GF-D8 (cell line): ENCODE measurements at places on chromosomes 13 and 19.

GRCh38 chr13:111383591-111384440, 63.4 kb downstream of the TEX29 start:
- no peak for DNase-seq

DNA sequence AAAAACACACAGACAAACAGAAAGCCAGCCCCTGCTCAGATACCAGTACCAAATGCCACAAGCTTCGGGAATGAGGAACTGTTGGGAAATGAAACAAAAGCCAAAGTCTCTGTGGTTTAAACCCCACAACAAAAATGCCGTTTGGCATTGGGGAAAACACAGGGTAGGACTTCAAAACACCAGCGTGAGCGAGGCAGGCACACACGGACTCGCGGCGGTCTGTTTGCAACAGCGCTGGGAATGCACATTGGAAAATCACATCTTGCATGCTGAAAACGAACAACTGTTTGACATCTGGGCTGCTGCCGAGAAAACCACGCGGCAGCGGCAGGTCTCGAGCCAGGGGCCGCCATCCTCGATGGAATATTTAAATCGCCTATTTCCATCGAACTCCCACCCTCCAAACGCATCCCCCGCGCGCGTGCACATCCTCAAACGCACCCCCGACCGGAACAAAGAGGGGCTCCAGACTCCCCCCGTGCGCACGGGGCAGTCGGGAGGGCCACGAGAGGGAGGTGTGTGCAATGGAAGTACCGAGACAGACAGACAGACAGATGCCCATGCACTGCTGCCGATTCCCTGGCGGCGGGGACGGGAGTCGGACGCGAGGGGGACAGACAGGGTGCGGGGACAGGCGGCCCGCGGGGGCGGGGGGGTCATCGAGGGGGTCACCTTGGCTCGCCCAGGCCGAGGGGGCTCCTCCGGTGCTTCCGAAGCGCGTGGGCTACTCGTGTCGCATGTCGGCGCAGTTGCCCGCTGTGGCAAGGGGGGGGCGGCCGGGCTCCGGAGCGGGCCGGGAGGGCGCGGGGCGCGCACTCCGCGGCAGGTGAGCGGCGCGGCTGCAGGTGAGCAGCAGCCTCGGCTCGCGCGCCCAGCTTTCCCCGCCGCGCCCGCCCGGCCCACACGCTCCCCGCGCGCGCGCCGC, at the start of gene GPR12:
Gene GPR12, minus strand, starts transcription at position 880 of the 925 bp plus-strand sequence. CDS start 959 bp downstream, outside the sequence.
- DNase-seq, result no peak

- no peak for DNase-seq
Observed at GRCh38 chr19:4559569-4559968, at the start of gene SEMA6B. SEMA6B (minus strand) TSS chr19:4559684; CDS start chr19:4558457, 1,227 bp downstream.

GRCh38 chr13:24716011-24716410, 35.8 kb downstream of the ATP12A start:
- no peak for DNase-seq

GRCh38 chr13:97798171-97798821, 155.2 kb upstream of the IPO5 start:
- DNase-seq, result no peak

GRCh38 chr13:46379611-46380010, 7.4 kb downstream of the RUBCNL start:
- no peak for DNase-seq

DNA sequence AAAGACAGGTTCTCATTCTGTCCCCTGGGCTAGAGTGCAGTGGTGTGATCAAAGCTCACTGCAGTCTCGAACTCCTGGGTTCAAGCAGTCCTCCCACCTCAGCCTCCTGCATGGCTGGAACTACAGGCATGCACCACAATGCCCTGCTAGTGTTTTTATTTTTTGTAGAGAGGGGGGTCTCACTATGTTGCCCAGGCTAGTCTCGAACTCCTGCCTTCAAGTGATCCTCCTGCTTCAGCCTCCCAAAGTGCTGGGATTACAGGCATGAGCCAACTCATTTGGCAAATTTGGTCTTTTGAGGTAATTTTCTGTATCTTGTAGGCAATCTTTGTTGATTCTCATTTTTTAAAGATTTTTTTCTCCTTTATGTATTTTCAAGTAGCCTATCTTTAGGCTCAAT, 205.7 kb downstream of the ZIC5 start:
- DNase-seq, result no peak

- no peak for DNase-seq
Observed at GRCh38 chr19:48158210-48158790, 11.8 kb downstream of the LIG1 start.

DNA sequence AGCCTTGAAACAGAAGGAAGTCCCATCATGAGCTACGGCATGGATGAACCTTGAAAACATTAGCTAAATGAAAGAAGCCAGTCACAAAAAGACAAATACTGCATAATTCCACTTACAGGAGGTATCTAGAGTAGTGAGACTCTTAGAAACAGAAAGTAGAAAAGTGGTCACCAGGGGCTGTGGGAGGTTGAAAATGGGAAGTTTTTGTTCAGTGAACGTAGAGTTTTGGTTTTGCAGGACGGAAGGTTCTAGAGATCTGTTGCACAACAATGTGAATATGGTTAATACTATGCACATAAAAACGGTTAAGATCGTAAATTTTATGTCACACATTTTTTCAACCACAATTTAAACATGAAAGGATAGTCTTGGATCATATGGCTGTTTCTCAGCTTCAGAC, 11.9 kb upstream of the SLC10A2 start:
- no peak for DNase-seq

DNA sequence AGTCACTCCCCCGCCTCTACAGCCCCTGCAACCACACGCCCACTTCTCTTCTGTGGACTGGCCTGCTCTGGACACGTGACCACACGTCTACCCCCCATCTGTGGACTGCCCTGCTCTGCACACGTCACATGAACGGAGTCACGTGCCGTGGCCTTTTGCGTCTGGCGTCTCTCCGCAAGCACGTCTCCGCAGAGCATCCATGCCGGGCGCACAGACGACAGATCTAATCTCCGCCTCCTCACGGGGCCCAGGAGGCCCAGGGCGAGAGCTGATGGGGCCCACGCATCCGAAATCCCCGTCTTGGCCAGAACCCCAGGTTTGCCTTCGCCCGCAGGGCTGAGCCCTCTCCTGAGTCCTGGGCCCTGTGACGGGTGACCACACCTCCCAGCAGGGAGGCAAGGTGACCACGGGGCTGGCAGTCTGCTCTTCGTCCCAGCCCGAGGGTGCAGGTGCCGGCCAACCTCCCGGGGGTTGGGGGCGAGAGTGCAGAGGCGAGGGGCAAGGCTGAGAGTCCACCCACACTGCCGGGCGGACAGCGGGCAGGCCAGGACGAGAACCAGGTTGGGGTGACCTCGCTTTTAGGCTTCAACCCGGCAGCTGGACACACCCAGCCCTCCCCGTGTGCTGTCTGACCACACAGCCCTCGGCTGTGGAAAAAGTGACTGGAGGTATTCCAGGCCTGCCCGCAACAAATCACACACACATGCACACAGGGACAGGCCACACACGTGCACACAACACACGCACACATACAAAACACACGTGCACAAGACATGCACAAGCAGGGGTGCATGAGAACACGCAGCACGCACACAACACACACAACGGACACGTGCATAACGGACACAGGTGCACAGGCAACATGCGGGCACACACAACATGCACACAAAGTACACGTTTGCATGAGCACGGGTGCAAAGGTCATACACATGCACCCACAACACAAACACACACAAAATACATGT, 3.9 kb downstream of the SBNO2 start:
- no peak for DNase-seq

DNA sequence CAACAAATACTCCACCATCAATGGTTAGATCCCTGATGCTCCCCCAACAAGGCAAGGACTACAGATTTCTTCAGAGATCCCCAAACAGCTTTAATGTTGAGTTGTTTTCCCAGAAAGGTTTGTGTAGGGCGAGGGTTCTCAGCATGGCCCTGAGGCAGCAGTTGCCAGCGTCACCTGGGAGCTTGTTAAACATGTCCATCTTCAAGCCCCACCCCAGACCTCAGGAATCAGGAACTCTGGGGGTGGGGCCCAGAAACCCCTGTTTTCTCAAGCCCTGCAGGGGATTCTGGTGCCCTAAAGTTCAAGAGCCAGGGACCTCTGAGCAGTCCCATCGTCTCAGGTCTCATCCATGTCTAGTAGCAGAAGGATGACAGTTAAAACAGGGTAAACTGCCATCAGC, 9.6 kb downstream of the EFNB2 start:
- DNase-seq, result no peak

DNA sequence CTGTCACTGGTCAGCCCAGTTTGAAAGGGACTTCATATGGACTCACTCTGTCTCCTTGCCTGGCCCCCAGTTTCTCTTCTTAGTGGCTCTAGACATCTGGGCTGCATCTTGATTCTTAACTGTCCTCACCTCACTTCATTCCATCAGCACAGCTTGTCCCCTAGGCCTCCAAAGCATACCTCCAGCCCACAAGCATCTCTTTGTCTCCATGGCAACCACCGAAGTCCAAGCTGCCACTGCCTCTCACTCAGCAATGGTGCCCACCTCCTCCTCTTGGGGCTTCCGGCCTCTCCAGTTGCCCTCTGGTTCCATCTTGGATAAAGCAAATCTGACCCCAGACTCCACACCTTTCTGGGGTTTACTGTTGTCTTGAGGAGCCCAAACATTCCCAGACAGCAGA, 9.9 kb upstream of the KLHL26 start:
- DNase-seq, result no peak

DNA sequence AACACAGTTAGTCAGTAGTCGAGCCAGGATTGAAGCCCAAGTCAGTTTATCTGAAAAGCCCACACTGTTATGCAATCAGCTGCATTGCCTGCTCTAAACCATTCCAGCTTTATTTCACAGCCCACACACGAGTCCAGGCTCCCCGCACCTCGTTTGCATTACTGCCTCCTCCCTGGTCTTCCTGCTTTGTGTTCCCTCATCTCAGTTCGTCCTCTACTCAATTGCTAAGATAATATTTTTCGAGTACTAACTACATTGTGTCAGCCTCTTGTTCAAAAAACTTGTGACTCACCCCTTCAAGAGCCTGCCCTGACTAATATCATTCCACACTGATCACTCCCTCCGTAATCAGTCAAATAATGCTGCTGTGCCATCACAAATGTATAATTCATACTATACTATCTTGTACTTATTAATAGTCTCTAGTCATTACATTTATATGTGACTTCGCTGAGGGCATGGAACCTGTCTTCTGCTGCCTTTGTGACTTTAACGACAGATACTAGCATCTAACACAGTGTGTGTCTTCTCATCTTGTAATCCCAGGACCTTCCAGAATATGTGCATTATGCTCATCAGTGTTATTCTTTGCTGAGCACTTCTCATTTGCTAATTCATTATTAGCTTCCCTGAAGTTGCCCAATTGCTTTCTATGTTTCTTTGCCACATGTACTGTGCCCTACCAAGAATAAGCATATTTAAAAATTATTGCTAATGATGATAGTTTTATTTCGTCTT, 26.2 kb upstream of the WDFY2 start:
- no peak for DNase-seq

GRCh38 chr19:2814426-2814825, 5.2 kb upstream of the ZNF554 start:
- no peak for DNase-seq

DNA sequence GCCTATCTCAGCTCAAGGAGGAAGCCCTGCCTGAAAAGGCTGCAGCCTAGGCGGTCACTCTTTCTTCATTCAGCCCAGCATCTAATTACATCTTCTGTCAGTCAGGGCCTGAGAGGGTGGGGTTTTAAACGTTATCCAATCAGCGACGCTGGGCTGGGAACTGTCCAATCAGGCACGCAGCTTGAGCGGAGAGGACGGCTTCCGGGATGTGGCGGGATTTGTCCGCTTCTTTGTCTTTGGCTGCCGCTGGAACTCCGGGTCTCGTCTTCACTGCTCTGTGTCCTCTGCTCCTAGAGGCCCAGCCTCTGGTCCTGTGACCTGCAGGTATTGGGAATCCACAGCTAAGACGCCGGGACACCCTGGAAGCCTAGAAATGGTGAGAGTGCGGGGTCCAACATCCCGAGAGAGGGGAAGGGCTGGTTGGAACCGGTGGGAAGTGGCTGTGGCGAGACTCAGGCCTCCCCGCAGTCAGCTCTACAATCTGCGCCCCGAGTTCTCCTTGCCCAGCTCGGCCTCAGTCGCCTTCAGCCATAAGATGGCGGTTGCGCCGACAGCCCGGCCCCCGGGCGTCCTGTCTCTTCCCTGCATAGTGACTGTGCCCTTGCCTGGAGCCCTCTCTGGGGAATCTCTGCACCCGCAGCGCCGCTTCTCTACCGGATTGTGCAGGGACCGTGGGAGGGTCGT, at the start of gene ZNF738:
Gene ZNF738, plus strand, starts transcription at position 233 of the 684 bp plus-strand sequence. Its CDS starts 141 bp downstream, at position 374.
- DNase-seq, result peak; percentile 90

DNA sequence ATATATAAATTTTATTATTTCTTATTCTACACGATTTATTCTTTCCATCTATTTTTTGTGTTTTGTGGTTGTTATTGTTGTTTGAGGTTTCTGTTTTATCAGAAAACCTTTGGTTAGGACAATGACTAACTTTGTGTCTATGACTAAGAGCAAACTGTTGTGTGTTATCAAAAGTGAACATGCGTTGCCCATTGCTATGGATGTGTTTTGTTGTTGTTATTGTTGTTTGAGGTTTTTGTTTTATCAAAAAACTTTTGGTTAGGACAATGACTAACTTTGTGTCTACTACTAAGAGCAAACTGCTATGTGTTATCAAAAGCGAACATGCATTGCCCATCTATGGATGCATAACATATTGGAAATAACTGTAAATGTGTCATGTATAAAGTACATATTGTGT, 692.3 kb downstream of the SLITRK1 start:
- no peak for DNase-seq

DNA sequence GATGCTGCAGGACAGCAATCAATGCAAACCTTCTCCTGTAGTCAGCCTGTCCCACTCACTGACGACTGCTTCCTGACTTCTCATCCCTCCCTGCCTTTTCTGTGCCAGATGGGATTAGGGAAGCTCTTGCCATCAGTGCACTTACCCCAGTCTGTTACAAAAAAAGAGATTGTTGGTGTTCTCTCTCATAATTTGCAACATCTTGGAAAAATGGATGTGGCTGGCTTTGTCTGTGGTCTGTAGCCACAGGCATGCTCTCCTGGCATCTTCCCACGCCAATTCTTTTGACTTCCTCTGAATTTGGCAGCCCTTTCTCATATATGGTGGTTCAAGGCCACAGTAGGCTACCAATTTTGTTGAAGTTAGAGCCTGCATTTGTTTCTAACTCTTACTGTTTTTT, 11.6 kb upstream of the HTR2A start:
- DNase-seq, result no peak

GRCh38 chr19:49786376-49786820, 19.6 kb downstream of the AP2A1 start:
- no peak for DNase-seq

DNA sequence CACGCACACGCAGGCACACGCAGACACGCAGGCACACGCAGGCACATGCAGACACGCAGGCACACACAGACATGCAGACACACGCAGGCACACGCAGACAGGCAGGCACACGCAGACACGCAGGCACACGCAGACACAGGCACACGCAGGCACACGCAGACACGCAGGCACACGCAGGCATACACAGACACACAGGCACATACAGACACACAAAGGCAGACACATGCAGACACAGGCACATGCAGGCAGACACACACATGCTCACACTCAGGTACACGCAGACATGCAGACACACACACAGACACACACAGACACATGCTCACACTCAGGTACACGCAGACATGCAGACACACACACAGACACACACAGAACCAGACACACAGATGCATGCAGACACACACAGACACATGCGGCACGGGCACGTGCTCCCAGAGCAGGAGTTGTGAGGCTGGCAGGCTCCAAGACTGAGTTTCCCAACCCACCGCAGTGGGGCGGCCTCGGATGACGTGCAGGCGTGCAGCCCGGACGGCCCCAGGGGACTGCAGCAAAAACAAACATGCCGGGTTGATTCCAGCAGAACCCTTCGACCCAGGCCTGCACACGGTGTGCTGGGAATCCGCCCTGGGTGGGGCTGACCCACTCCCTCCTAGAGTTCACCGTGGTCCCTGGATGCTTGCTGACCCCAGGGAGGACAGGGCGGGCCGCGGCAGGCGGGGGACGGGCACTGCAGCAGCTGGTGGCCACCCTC, 100.0 kb downstream of the GADD45B start:
- no peak for DNase-seq
